ENCODE measurements at places on chromosomes 12 and 14. TPM values are rescaled to one million over a fixed set of nuclear protein-coding genes. Genes with fewer than 3 reads are reported as not detected.

SRP54 gene
- total RNA-seq: 54.5 TPM

CHGA gene
- not detected for total RNA-seq

MFAP5 gene
- total RNA-seq: 153 TPM

NRIP2 gene
- total RNA-seq: 31.6 TPM

OTUB2 gene
- 0.66 TPM for total RNA-seq

ENDOU gene
- 1.2 TPM for total RNA-seq

GYS2 gene
- 0.22 TPM for total RNA-seq

INTS13 gene
- total RNA-seq: 12.4 TPM

TBC1D30 gene
- total RNA-seq: 3.9 TPM

GRIP1 gene
- 0.84 TPM for total RNA-seq

SPPL3 gene
- 25.5 TPM for total RNA-seq

GPX2 gene
- not detected for total RNA-seq

RFX4 gene
- total RNA-seq: not detected

NUMB gene
- total RNA-seq: 50.7 TPM

FOXG1 gene
- not detected for total RNA-seq

TAS2R9 gene
- not detected for total RNA-seq

PIP4P1 gene
- total RNA-seq: 11.8 TPM

All from tibial nerve (tissue), 4 donors.